EH (cell line): ENCODE measurements at places on chromosomes 12 and 14.

GRCh38 chr12:54981796-54982195, 2.8 kb downstream of the TESPA1 start:
- DNase-seq = no peak

- peak; percentile 87 for DNase-seq
Measured at GRCh38 chr12:24754690-24755638, 193.9 kb downstream of the BCAT1 start.

- no peak for DNase-seq
Measured at GRCh38 chr12:51926718-51927117, 19.4 kb downstream of the ACVRL1 start.

DNA sequence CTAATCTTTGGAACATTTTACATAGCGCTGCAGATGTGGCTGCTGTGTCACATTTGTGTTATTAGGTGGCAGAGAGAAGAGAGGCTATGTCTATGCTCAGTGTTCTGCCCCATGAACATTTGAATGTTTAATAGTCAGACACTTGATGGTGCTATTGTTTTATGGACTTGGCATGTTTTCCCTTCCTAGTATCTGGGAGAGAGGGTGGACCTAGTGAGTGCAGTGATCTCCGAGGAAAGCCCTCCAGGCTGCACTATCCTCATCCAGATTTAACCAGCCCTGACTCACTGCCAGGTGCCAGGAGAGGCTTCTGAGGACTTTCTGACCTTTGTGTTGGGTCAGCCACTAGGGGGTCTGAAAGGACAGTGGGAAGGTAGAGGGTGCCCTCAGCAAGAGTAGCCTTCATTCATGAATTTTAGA, 24.3 kb downstream of the ZFC3H1 start:
- peak; percentile 13 for DNase-seq

DNA sequence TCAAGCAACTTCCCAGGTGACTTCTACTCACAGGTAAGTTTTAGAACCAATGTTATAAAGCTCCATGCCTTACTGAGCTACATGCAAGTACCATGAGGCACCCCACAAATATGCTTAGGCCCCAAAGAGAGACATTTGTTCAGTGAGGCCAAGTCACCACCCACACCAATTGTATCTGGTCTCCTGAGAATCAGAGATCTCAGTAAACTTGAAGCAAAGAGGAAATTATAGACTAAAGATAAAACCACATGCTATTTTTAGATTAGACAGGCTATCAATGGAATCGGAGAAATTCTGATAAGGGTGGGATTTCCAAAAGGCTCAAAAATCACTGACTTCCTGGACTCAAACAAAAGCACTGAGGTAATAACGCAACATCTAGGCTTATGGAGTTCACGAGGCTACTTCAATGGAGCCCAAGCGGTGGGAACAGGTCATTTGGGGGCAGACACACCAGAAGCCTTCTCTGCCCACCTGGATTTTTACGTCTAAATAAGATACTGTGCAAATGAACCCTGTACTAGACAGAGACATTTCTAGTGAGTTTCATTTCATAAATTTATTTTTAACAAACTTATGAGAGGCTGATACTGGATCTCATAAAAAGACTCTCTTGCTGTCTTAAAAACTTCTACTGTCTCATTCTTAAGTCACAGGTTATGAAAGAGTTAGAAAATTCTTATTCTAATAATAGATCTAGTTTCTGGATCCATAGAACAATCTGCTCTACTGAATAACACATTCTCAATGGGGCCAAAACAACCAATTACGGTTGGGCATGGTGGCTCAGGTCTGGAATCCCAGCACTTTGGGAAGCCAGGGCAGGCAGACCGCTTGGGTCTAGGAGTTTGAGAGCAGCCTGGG, 7.7 kb downstream of the SLC15A4 start:
- DNase-seq = no peak

DNA sequence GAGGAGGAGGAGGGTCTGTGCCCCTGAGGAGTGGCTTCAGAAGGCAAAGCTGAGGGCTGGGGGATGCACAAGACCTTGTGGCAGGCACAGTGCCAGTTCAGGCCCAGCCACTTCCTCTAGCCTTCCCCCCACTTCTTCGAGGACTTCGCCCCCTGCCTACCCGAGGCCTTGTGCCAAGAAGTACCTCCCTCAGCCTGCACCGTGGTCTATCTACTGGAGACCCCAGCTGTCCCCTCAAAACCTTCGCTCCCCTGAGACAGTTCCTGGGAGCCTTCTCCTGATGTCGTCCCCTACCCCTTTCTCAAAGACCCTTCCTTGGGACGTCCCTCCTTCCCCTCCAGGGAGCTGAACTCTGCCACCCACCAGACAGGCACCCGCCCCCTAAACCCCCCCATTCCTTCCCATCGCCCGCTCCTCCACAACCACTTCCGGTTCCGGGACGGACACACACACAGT, 604 bp downstream of the ZNF384 start:
- peak; percentile 35 for DNase-seq

DNA sequence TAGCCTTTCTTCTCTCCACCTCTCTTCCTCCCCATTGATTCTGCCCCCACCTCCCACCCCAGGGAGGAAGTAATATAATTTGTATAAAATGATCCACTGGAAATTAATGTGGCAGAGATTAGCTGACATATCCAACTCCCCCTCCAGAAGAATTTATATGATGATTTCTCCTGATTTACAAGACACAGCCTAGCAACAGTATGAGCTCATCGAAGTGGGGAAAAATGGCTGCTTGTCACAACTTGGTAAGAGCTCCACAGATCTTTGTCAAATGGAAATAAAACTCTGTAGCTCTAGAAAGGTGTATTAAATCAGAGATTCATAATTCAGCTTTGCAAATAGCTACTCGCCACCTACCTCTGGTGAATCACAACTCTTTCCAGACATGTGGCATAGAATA, 195.7 kb downstream of the NOVA1 start:
- no peak for DNase-seq

- DNase-seq = no peak
Measured at GRCh38 chr12:121059031-121059898, 20.2 kb upstream of the OASL start.

DNA sequence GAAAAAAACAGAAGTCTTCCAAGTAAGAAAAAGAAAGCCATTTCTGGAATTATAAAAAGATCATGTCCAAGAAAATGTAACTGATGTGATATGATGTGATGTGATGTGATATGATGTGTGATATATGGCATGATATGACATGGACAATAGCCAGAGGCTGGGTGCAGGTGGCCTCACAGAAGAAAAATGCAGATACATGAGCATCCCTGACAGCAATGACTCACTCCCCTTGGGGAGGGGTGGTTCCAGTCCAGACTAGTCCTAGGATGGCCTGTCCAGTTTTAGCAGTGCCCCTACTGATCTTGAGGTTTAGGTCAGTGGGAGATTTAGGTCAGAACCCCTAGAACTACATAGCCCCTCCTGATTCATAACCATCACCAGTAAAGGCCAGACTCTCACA, 3.5 kb upstream of the RHOJ start:
- no peak for DNase-seq

DNA sequence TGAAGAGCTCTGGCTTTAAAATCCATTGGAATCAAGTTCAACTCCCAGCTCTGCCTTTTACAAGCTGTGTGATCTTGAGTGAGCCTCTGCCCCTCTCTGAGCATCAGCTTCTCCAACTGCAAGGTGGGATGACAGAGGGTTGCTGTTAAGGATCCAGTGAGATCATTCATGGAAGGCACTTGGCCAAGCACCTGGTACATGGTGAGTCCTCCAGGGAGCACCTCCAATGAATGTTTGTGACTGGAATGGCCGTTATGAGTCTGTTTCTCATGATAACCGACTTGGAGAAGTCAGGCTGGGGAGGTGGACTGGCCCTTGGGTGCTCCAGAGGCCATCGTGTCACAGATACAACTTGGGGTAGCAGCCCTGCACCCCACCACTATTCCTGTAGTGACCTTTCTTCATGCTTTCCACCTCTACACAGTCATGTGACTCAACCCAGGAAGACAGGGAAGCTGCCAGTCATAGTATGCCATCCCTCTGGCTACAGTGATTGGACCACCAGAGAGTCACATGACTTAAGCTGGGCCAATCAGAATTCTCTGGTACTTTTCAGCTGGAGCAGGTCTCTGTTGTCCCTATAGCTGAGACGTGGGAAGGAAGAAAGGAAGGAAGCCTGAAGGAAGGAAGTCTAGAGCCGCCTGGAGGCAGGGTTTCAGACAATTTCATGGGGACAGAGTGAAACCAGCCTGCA, 146.5 kb upstream of the MYL2 start:
- DNase-seq = no peak

GRCh38 chr14:36068777-36069534, 107.6 kb downstream of the PTCSC3 start:
- peak; percentile 58 for DNase-seq

GRCh38 chr12:123671876-123672275, 963 bp downstream of the TCTN2 start:
- DNase-seq = peak; percentile 15

- DNase-seq = peak; percentile 50
Measured at GRCh38 chr12:105352940-105353635, 22.6 kb downstream of the C12orf75 start.

GRCh38 chr12:74985293-74985985, 224.2 kb downstream of the KCNC2 start:
- no peak for DNase-seq

GRCh38 chr12:60035835-60036234, 440.0 kb downstream of the SLC16A7 start:
- DNase-seq = peak; percentile 57

DNA sequence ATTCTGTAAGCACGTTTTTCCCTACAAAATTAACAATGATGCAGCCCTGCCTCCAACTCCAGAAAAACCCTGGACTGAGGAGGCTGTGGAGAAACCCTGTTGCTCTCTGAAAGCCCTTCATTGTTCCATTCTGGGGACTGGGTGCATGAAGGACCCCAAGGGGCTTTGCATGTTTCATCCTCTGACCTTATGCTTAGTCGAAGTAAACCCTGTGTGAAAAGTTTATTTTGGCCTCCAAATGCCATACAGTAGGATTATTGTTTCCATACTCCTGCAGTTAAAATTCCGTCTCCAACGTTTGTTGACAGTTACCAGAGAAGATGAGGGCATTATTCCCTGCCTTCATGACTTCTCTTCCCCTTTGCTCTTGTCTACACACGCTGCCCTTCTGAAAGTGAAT, 46.0 kb downstream of the CKB start:
- no peak for DNase-seq

DNA sequence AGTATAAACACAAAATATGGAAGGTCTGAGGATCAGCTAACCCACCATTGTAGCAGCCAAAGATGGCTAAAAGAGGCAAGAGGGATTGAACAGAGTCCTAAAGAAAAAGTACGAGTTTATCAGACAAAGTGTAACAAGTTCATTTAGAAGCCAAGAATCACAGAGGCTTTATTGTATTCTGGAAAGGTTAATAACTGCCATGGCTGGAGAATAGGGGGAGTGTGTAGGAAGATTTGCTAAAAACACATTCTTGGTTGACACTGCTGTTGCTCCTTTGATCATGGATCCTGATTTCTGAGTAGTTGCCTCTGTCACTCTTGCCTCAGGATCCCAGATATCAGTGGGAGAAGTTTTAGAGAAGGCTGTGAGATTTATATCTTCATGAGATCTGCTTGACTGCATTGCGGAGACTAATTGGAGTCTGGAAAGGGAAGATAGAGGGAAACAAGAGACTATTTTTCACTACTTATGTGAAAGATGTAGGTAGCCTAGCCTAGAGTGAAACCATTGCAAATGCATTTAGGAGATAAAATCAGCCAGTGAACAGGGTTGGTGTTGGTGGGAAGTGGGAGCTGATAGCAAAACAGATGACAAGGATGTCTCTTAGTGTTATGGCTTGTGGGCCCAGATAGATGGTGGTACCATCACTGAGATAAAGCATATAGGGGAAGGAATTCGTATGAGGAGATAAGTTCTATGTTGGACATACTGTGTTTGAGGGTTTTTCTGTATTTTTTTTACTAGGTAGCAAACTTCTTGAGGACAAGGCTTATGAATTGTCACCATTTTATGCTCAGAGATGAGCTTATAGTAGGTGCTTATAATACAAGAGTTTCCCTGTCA, 402.9 kb upstream of the PDE3A start:
- no peak for DNase-seq

DNA sequence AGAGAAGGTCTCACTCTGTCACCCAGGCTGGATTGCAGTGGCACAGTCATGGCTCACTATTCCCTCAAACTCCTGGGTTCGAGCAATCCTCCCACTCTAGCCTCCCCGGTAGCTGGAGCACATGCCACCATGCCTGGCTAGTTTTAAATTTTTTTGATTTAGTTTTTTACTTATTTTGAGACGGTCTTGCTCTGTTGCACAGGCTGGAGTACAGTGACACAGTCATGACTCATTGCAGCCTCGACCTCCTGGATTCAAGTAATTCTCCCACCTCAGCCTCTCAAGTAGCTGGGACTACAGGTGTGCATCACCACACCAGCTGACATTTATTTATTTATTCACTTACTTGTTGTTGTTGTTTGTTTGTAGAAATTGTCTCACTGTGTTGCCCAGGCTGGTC, 22.2 kb upstream of the DIP2B start:
- DNase-seq = no peak

DNA sequence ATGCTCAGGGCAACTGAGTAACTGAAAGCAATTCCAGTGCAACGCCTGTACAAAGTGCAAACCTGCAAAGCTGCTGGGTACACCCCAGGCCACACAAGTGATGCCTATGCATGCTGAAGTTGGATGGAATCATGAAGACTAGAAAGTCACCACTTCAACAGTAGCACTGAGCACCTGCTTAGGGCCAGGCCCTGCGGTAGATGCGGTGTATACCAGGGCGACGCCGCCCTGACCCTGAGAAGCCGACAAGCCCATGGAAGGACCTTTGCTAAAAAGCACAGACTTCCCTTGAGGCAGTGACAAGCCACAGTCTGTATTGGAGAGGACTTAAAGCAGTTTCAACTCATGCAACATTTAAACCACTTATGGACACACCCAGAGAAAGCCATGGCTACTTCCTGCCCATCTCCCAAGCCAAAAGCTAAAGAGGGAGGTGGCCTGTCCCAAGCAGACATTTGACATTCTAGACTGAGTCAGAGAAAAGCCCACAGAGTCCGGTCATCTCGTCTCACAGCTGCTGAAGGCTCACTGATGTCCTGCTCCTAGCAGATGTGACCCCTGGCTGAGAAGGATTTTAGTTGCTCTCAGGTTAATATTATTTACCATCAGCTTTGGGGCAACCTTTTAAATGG, 843.9 kb upstream of the TMEM132C start:
- no peak for DNase-seq

- DNase-seq = no peak
Measured at GRCh38 chr14:97798176-97798575, 1001.0 kb downstream of the VRK1 start.

GRCh38 chr12:46983393-46983793, 96.0 kb upstream of the PCED1B start:
- DNase-seq = no peak

GRCh38 chr14:34981743-34982420, 910 bp upstream of the SRP54 start:
- no peak for DNase-seq

GRCh38 chr14:105299654-105300541, 903 bp downstream of the BRF1 start:
- peak; percentile 26 for DNase-seq

DNA sequence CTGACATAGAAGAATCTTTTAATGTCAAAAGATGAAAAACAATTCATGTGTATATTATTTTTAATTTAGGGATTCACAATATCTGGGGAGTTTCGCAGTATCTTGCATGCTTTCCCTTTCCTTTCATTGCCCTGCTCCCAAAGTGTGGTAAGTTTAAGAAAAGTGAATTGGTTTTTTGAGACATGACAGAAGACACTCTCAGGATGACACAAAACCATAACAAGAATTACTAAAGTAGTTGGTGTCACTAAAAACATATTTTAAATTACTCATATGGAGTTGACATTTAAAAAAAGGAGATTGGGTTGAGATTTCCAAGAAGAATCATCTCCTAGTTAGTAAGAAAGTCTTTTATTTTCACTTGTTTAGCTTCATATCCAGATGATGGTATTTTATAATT, 5.1 kb upstream of the PCNX1 start:
- no peak for DNase-seq
